8988T (cell line): ENCODE measurements at places on chromosomes 7 and 10.
A peak's percentile ranks its signal among the peaks of the same experiment; 100 is the strongest.

- DNase-seq, result no peak
These were observed 291.6 kb upstream of the SEMA3C start for GRCh38 chr7:81210137-81211064.

GRCh38 chr7:33716581-33717477 is 188.5 kb upstream of the BMPER start:
- no peak for DNase-seq

- DNase-seq, result no peak
These were observed 139.3 kb downstream of the SLC25A13 start for GRCh38 chr7:96182424-96183158.

GRCh38 chr7:150435047-150435389 is 15.4 kb upstream of the GIMAP8 start:
- DNase-seq, result no peak

DNA sequence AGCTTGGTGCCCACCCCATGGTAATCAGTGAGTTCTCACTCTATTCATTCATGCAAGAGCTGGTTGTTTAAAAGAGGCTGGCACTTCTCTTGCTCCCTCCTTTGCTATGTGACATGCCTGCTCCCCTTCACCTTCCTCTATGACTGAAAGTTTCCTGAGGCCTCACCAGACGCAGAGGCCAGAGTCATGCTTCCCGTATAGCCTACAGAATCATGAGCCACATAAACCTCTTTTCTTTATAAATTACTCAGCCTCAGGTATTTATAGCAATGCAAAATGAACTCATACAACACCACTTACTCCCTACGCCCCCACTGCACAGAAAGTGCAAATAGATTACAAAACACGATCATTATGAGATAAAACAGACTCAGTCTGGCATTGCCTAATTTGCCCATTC is 39.0 kb downstream of the SEC61G start:
- no peak for DNase-seq

GRCh38 chr7:71096351-71096750 is 35.6 kb upstream of the GALNT17 start:
- DNase-seq, result no peak

DNA sequence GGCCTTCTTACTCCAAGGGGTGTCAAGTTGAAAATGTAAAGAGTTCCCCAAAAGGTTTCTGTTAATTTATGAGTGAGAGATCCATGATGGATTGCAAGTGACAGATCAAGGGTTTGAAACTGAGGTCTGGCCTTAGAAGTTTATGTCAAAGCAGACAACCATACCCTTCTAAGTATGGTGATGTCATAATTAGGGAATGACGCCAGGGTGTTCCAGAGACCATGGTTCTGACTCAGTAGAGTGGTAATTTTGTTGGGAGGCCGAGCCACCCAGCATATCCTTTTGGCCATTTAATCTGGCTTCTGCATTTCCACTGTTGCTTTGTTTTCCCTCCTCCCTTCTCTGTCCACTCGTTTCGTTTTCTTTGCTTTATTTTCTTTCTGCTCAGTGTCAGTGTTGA is 2.7 kb downstream of the TRUB1 start:
- no peak for DNase-seq

GRCh38 chr7:91780521-91780920 is 100.0 kb downstream of the MTERF1 start:
- DNase-seq, result no peak

GRCh38 chr10:94150541-94151184 is 156.9 kb downstream of the PLCE1 start:
- DNase-seq, result no peak

DNA sequence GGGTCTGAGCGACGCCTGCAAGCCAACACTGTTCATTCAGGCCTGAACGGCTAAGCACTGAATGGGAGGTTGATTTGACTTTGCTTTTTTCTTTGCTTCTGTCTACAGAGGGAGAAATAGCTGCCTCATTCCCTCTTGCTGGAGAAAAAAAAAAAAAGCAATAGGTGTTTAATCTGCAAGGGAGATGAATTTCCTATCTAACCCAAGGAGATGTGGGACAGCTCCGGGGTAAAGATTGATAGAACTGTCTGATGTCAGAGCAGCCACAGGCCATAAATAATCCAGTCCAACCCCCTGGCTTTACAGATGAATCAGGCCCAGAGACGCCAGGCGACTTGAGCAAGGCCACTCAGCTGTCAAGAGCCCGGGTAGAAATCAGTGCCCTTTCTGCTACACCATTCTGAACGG is 168.0 kb downstream of the ARHGAP12 start:
- no peak for DNase-seq

DNA sequence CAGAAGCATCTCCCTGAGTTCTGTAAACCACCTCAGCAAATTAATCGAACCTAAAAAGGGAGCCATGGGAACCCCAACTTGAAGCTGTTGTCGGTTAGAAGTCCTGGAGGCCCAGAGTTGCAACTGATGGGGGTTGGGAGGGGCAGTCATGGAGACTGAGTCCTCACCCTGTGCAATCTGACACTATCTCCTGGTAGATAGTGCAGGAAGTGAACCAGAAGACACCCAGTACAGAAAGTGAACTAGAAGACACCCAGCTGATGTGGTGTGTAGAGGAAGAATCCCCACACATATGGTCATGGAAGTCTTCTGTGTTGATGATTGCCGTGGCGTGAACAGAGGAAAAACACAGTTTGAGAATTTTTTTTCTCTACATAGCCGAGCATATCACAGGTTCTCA is 58.8 kb upstream of the SRRM3 start:
- DNase-seq, result no peak

DNA sequence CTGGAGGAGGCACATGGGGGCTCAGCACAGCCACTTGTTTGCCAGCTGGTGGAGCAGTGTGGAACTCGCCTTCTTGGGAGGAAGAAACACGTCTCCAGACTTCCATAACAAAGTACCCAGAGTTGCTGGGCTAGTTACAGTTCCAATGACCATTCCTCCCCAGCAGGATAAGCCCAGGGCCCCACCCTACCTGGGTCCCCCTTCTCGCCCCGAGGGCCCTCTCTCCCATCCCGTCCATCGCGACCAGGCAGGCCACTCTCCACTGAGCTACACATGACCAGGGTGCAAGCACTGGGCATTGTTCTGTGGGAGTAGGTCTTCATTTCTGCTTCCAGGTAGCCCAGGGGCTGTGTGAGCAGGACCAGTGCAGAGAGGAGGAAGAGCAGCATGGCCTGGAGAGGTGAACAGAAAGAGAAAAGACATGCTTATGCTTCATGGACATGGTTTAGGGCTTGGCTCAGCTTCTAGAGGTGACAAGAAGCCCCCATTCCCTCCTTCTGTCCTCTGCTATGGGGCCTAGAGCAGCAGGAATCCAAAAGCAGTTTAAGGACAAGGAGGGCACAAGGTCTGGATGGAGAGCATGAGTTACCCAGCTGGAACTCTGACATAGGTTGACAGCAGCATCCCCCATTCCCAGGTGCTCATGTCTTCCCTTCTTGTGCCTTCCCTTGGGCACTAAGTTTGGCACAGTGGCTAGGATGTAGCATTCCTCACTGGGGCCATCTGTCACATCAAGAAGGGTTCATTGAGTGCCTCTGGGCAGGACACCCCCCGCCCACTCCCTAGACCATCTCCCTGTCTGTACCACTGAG is 2.4 kb downstream of the SFTPD start:
- DNase-seq, result no peak

- DNase-seq, result no peak
These were observed 314.9 kb downstream of the LRMDA start for GRCh38 chr10:75746356-75746755.

GRCh38 chr7:102317231-102318059 is 30.8 kb downstream of the SH2B2 start:
- peak; percentile 56 for DNase-seq

GRCh38 chr10:70512149-70512639 is 33.6 kb downstream of the PALD1 start:
- no peak for DNase-seq

GRCh38 chr10:35635576-35635975 is 6.5 kb downstream of the FZD8 start:
- DNase-seq, result no peak

GRCh38 chr10:49106451-49106850 is 8.9 kb downstream of the VSTM4 start:
- DNase-seq, result no peak

- no peak for DNase-seq
These were observed 240.1 kb downstream of the SFMBT2 start for GRCh38 chr10:7170626-7171322.

GRCh38 chr7:148773334-148773733 is 74.6 kb downstream of the CUL1 start:
- DNase-seq, result no peak
